Breast epithelium (tissue), 4 donors: ENCODE measurements at places on chromosomes 4 and X. TPM values are rescaled to one million over a fixed set of nuclear protein-coding genes. Genes with fewer than 3 reads are reported as not detected.

The ERAS gene
- total RNA-seq, result not detected

The GAGE12H gene
- total RNA-seq, result not detected

The ETNPPL gene
- not detected for total RNA-seq

The IQCM gene
- total RNA-seq, result not detected

The FRMPD3 gene
- 0.59 TPM for total RNA-seq

The SNCA gene
- total RNA-seq, result 12.7 TPM

The SSX4B gene
- total RNA-seq, result not detected

The SLC10A4 gene
- not detected for total RNA-seq

The CXCL10 gene
- 1.2 TPM for total RNA-seq

The COX7B2 gene
- not detected for total RNA-seq

The EVC2 gene
- total RNA-seq, result 19.5 TPM

The PFKFB1 gene
- 3.1 TPM for total RNA-seq

The CCDC110 gene
- total RNA-seq, result 1.3 TPM

The BCLAF3 gene
- total RNA-seq, result 18.6 TPM

The ATP5ME gene
- total RNA-seq, result 108 TPM

The TCEAL7 gene
- 2.9 TPM for total RNA-seq

The MAGEC3 gene
- total RNA-seq, result not detected

The LONRF3 gene
- 16.0 TPM for total RNA-seq

The RAB9B gene
- 3.4 TPM for total RNA-seq

The TEX13C gene
- not detected for total RNA-seq

The MAGEA9B gene
- total RNA-seq, result not detected

The TRPC5OS gene
- not detected for total RNA-seq

The TLL1 gene
- total RNA-seq, result 11.5 TPM

The KDR gene
- 40.6 TPM for total RNA-seq
